Cortex of kidney (tissue), 1 donor: ENCODE measurements at places on chromosomes 4 and X.

DNA sequence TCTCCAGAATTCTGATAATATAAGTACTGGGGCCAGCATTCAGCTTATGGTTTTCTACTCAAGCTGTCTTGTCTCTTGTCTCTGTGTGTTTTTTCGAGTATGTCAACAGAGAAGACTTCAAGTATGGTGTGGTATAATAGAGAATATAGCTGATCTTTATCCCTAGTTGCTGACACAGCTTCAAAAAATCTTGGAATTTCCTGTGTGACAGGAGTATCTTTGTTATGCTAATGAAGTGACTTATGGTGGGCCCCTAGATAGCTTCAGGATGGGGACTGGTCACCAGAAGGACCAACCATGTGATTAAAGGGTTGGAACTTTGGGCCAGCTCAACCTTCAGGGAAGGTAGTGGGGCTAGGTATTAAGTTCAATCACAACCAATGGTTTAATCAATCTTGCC lies 2.9 kb downstream of the GPRASP3 start:
- no peak for DNase-seq

- DNase-seq: no peak
Observed at GRCh38 chr4:7421356-7422150, 13.2 kb downstream of the PSAPL1 start.

GRCh38 chr4:82260632-82261031 lies 113.2 kb downstream of the HNRNPD start:
- no peak for DNase-seq

- no peak for DNase-seq
Observed at GRCh38 chr4:157994863-157995262, 178.0 kb downstream of the GASK1B start.

DNA sequence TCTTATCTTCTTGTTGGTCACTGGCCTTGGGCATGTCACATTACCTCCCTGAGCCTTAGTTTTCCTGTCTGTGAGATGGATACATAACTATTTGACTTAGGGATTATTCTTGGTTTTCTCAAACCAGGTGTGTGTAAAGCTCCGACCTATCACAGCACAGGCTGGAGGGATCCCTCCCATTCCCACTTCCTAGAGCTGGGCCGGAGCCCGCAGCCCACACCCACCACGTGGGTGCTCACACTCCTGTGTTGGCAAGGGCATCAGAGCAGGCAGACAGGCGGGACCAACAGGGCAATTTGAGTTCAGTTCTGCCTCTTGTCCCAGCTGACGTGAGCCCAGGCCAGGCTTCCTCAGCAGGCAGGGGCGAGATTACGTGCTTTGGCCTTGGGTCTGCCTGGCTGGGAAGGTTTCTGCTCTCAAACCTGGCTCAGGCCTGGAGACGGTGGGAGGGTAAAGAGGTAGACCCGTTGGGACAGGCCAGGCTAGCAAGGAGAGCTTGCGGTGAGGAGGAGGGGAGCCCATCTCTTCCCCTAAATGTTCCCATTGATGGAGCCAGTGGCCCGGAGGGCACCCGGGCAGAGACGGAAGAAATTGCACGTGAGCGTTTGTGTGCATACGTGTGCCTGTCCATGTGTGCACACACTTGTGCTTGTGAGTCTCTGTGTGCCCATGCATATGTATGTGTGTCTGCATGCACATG lies 734 bp upstream of the SH3TC1 start:
- no peak for DNase-seq

DNA sequence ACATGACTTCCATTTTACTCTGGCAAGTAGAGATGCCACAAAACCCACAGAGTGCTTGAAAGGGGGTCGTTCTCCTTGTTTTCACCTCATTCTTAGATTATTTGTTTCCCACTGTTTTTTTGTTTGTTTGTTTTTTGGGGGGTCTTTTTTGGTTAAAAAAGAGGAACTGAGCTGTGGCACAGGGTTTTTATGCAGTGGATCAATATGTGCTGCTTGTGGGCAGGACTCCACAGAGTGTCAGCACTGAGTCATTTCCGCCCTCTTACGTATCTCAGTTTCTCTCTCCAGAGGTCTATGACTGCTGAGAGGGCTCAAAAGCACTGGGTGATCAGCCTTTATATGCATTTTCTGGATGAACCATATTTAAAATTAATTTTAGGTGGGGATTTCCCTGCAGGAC lies 268.1 kb upstream of the GRID2 start:
- DNase-seq: no peak

DNA sequence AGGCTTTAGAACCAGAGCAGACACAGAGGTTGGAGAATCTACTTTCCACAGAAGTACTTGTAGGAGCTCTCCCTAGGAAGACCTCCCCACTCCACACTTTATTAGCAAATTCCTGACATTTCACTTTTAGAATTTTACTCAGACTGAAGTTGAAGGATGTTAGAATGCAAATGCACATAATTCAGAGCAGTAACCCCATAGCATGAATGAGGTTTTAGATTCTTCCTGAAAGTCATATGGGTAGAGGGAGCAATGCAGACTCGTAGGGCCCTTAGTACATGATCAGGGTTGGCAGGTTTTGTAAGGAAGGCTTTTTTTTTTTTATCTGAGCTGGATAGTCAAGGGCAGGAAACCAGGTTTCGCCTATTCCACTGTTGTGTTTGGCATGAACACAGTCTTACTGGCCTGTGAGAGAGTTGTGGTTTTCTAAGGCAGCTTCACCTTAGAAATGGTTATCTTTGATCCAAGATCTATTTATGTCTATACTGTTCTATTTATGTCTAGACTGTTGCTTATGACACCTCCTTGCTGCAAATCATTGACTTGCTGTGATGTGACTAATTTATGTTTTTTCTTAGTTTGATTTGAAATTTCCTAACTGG lies 48.9 kb downstream of the SPATA18 start:
- DNase-seq: no peak

DNA sequence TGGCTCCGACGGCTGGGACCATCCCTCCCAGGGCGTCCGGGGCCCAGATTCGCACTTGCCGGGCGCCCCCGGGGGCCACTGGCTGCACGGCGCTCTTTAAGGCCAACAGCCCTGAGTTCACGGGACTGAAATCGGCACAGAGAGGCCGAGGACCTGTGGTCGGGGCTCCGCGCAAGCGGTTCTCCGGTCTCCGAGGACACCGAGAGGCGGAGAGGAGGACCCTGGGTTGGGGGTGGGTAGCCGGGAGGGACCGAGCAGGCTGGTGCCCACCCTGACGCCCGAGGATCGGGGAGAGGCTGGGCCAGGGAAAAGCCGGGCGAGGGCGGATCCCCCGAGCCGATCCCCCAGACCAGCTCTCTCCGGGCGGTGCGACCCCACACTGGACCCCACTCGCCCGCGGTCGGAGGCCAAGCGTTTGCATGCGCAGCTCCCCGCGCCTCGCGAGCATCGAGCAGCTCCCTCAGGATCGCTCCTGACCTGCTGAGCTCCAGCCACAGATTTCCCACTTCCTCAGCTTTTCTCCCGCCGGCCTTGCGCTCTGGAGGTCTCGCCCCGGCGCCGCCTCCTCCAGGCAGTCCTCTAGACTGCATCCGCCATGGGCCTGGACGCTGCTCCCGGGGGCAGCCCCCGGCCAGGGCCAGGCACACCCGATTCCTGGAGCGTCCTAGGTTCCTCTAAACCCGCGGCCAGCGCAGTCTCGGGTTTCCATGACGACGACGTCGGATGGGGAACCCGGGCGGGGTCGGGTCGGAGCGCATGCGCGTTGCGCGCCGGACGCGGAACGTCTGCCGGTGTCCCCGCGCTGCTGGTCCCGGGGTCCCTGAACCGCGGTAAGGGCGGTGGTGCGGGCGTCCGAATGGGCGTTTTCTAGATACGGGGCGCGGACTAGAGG lies 17.6 kb upstream of the NAT8L start:
- no peak for DNase-seq

- no peak for DNase-seq
Observed at GRCh38 chr4:119299260-119299671, 22.7 kb downstream of the FABP2 start.

DNA sequence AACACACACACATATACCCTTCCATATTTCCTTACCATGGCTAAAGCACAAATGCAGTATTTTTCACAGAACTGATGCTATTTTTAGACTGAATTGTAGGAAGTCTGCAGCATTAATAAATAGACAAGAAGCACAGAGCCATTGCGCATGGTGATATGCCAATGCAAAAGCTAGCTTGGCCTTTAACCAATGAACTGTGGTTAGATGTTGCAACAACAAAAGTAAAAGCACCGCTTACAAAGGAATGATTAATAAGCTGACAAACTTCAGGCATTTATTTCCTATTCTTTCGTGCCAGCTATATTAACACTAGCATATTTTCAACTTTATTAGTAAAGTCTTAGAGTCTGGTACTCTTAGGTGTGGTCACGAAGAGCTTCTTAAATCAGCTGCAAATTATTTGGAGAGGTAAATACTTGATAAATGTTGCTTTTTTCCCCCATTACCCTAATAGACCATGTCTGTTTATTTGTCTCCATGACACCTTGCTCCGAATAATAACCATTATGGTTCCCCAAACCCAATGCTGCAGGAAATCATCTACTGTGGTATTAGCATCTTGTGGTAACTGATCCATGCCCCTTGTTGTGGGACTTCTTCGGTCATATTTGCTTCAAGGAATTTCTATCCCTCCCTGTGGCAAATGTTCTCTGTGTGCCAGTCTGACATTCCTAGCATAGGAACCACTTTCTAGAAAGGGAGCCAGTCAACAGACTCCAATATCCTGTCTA lies 306.1 kb upstream of the TAPT1 start:
- DNase-seq: no peak

DNA sequence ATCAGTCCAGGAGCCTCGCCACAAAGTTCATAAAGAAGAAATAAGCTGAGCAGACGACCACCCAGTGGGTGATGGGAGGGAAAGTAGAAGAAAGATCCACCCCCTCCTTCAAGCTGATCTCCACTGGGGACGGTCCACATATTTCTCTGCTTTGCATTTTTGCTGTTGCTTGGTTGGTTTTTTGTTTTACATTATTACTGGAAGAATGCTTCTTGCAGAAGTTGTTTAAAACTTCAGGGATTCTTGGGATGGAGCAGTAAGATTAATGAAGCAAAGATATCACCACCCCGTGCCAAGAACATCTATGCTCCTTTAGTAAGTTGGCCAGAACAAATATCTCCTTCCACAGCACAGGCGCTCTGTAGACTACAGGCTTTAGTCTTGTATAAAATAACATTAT lies 30.1 kb downstream of the LGI2 start:
- DNase-seq: no peak

DNA sequence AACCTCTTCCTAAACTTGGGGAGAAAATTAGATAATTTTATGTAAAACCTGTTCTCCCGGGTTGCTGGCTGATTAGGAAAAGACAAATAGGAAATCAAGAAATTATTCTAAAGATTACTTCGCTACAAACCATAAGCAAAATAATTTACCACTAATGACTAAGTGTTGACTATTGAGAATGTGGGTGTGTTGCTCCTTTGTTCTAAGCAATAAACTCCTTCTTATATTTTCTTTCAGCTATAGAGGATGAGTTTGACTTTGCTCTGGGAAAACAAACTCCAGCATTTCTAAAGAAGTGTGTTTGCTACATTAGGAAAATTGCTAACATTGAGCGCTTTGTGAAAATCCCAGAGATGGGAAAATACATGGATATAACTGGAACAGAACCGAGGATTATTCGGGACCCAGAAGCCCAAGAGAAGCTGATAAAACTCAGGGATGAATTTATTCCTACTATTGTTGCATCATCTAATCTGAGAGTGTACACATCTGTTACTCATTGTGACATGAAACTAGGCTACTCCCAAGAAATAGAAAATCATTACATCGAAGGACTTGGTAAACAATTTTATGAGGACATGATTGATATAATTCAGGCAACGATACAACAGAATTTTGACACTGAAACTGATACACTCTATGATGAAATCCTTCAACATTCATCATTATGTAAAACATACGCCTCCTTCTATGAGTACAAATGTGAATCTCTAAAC lies 194.2 kb downstream of the NWD2 start:
- DNase-seq: no peak

- DNase-seq: no peak
Observed at GRCh38 chr4:186096681-186097165, 7.8 kb upstream of the FAM149A start.

DNA sequence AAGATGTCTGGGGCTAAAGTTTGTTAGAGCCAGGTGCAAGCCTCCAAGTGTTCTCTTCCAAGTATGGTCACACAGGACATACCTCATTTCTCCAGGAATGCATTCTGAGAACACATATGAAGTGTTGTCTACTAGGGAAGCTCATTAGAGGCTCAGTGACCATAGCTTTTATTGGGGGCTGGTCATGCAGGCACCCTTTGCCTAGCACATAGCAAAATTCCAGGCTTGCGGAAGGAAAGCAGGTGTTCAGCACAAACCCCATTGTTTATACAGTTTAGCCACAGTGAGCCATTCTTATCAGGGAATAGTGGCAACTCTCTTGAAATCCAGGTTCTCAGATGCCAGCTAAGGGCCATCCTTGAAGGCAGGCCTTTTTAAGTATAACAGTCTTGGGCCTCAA lies 339.4 kb upstream of the ZCCHC13 start:
- no peak for DNase-seq

DNA sequence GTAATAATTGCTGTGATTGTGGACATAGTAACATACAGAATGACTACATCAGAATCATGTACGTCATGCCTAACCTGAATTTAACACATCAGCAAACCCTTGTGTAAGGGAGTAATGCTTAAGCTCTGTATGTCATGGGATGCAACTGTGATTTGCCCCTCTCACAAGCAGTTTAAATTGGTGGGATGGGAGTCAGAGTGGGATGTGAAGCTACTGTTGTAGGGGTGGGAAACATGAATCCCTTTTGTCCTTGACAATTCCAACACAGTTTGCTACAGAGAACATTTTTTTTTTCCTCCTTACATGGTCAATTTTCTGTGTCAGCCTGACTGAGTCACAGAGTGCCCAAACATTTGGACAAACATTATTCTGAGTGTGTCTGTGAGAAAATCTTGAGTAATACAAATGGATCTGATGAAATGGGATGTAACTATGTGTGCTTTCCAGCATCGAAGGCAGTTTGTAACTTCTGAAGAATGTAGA lies 392.8 kb downstream of the GPM6A start:
- DNase-seq: no peak

- no peak for DNase-seq
Observed at GRCh38 chr4:57854748-57855147, 744.6 kb upstream of the IGFBP7 start.

DNA sequence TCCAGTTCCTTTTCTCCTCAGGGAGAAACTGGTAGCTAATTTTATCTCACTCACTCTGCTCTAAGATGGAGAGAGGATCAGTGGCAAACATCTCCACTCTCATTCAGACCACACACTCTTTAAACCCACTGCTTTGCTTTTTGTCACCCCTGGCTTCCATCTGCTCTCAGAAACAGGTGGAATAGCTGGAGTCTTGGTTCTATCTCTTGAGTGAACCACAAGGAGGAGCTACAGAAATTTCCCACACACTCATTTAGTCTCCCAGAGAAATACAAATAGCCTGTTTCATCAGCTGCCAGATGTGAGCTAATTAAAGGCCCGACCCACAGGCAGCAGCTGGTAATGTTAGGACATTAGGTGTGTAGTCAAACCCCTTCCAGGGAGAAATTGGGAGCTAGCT lies 96.6 kb downstream of the STPG2 start:
- no peak for DNase-seq

DNA sequence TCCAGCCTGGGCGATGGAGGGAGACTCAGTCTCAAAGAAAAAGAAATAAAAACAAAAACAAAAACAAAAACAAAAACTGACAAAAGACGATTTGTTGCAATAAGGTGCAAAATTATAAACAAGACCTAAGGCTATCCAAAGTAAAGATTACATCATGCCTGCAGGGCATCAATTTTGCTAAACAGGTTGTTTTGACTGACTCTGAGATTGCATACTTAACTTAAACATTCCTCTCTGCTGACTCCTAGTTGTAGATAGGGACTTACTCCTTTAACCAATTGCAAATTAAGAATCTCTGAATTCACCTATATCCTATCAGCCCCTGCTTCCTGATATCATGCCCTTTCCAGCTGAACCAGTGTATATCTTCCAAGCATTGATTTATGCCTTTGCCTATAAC lies 2687.3 kb downstream of the PCDH7 start:
- no peak for DNase-seq
